Anterior cingulate cortex (tissue), 58 donors: ENCODE measurements at places on chromosomes 2 and 18.

GRCh38 chr2:229784791-229785190 is 70.4 kb upstream of the DNER start:
- DNase-seq = no peak

DNA sequence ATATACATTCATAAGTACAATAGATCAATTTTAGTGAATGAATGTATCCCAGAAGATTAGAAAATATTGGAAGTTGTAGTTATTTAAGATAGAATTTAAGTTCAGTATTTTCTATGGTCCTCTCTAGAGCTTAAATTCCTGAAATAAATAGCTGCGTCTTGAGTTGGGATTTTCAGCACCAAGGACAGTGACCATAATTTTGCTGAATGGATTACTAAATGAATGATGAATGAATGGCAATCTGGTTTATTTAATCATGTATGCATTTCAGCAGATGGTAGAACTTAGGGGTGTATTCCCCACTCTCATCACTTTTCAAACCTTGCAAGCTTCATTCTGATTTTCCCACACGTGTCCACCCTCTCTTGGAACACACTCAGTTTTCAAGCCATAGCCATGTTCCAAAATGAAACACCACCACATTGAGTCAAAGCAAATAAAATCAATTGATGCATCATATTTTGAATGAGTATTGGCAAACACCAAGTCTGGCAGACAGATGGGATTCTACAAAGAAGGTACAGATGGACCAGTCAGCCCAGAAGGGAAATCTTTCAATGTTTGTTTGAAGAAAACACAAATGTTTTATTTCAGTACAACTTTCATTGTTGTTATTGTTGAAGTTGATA is 362.2 kb upstream of the NXPH2 start:
- DNase-seq = no peak

GRCh38 chr2:228646061-228646460 is 464.6 kb upstream of the SPHKAP start:
- no peak for DNase-seq

DNA sequence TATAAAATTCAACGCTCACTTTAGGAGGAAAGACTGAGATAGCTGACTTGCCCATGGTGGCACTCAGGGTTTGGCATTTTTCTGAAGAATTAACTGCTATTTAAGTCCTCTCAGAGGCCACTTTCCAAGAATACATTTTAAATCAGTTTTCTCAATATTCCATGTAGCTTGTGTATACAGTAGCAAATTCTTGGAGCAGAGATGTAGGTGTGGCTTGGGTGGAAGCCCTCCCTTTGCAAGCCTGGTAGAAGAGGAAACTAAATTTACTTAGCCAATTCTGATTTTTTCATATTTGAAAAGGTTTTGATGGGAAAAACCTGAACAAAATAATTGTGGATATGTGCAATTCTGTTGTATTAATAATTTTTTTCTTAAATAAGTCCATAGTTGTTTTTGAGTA is 14.0 kb upstream of the ITGAV start:
- no peak for DNase-seq

- no peak for DNase-seq
These were observed 16.7 kb upstream of the RAPH1 start for GRCh38 chr2:203551778-203552177.

DNA sequence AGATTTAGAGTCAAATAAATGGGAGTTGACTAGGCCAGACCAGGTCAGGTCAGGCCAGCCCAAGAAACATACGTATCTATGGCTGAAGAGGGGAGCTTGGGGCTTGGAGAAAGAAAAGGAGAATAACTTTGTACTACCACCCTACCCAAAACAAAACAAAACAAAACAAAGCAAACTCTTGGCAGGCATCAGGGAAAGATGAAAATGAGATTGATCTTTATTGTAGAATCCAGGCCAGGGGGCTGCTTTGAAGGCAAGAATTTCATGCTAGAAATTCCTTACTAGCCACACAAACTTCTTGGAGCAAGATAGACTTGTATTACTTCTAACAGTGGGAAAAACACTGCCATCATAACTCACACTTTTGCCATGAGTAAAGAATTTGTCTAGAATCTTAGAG is 26.2 kb downstream of the QPCT start:
- DNase-seq = no peak

- DNase-seq = no peak
These were observed 41.9 kb downstream of the SCN9A start for GRCh38 chr2:166333801-166334200.

- DNase-seq = no peak
These were observed 658.7 kb downstream of the CNTNAP5 start for GRCh38 chr2:124683536-124684428.
